ENCODE measurements at places on chromosomes 5 and 9.

DNA sequence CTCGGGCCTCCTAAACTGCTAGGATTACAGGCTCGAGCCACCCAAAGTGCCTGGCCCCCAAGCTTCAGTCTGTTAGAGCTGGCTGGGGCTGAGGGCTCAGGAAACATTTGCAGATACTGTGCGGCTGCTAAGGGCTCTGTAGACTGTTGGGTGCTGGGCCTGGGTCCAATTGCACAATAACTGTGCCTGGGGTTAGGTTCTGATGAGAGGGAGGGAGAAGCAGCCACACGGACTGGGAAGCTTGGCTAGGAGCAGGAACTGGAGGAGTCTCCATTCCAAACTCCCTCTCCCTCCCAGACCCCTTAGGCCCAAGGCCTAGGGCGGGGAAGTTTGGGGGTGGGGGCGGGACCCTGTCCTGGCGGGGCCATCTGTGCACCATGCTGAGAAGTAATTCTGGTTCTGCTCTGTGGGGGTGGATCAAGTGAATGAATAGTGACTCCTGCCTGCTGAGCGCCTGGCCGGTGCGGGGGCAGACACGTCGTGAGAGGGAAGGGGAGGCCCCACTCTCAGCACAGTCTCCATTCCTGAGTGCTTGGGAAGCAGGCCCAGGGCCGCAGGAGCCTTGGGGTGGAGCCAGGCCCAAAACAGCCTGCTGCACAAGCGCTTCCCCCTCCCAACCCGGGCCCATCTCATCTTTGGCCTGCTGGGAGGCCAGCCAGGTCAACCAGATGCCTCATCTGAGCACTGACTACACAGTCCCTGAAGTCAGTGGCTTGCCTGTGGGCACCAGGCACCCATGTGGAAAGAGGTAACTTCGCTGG is 1.5 kb downstream of the ASS1 start:
- peak; percentile 55 for DNase-seq

- peak; percentile 95 for DNase-seq
Measured at GRCh38 chr9:126719618-126720031, 85.2 kb upstream of the ZBTB43 start.

GRCh38 chr9:22114956-22115355 is 105.9 kb upstream of the CDKN2B start:
- DNase-seq, result peak; percentile 73

- DNase-seq, result no peak
Measured at GRCh38 chr5:106860398-106861044, 810.2 kb downstream of the EFNA5 start.

DNA sequence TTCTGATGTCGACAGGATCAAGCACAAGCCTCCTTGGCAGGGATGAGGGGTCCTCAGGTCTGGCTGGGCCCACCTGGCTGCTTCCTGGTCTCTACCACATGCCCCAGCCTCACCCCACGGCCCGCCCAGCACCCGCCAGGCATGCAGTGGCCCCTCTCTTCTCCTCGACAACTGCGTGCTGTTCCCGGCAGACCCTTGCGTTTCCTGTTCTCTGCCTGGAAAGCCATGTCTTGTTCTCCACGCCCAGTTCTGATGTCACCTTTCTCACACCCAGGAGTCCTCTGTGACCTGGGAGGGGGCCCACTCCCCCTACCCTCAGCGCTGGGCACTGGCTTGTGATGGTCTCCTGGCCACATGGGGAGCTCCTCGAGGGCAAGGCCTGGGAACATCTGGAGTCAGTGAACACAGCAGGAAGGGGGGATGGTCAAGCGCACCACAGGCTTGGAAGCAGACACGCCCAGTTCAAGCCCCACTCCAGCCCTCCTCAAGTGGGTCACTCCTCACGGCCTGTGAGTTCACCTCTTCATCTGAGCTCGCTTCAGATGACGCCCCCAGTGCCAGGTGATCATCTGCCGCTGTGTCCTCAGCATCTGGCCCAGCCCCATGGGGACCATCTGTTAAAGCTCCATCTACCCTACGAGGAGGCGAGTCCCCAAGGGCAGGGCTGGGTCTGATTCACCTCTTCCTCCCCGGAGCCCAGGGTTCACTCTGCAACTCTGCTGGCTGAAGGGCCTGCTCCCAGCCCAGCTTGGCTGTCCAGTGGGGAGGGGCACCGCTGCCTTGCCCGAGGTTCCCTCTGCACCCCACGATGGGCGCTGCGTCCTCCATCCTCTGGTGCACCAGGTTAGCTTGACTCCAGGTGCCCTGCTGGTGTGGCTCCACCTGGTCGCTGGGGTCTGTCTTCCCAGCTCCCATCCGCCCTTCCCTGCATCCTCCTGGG is 133.2 kb upstream of the PHYKPL start:
- DNase-seq, result no peak

GRCh38 chr5:111107371-111107770 is 15.2 kb downstream of the WDR36 start:
- DNase-seq, result no peak

DNA sequence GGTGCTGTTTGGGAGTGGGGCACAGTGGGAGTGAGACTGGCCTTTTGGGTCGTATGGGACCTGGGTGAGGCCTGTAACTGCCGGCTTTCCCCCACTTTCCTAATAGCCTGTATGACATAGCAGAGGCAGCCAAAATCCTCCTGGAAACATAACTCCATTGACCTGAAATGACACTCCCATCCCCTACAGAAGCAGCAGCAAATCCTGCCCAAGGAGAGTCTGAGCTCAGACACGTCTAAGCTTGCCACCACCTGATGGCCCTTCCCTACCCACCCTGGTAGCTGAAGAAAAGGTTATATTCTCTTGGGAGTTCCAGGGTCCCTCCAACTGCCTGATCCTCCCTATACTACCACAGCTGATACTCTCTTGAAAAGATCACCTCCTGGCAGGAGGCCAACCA is 179.8 kb upstream of the ARRDC3 start:
- DNase-seq, result no peak

DNA sequence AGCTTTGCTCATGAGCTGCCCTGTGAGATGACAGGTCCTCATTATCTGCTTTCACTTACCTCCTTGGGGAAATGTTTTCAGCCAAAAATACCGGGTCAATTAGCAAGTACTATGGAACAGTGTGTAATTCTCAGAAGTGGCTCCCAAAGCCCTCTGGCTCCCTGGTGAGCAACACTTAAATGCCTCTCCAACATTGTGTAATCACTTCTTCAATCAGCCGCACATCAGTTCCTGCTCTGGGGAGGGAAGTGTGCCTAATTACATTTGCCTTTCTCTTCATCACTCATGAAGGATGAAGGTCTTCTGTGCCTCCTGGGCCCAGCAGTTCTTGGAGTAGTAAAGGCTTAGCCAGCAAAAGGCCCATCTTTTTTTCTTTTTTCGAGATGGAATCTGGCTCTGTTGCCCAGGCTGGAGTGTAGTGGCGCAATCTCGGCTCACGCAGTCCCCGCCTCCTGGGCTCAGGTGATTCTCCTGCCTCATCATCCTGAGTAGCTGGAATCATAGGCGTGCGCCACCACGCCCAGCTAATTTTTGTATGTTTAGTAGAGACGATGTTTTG is 23.1 kb downstream of the NIM1K start:
- DNase-seq, result peak; percentile 15

Data from M059J (cell line).